Cardiac septum (tissue), 1 donor: ENCODE measurements at places on chromosomes 11 and 22. TPM values are rescaled to one million over a fixed set of nuclear protein-coding genes. Genes with fewer than 3 reads are reported as not detected.

The SOX6 gene
- total RNA-seq: 34.6 TPM

The RASSF10 gene
- total RNA-seq: 0.08 TPM

DNA sequence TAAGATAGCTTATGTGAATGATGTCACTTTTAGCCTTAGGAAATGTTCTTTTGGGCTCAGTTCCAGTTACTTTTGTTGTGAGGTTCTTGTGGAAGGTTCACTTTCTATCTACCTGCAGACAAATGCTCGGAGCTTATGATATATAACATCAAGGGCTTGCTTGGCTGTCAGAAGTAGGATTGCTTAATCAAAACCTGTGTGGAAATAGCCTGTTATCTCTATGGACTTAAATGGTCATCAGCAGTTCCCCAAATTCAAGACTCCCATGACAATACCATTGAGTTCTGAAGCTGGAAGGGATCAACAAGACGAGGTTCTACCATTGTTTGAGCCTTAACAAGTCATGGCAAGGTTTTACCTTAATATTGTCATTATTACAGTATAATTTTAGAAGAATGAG, 43.8 kb downstream of the FLI1 start:
- no peak for DNase-seq

GRCh38 chr11:68980776-68981065, at the start of gene MRGPRD:
TSS of gene MRGPRD (minus strand) at chr11:68980986. CDS start at chr11:68980986, 0 bp downstream.
- peak; percentile 22 for DNase-seq

GRCh38 chr11:11065396-11065795, 207.5 kb upstream of the ZBED5 start:
- DNase-seq: no peak

GRCh38 chr11:1337647-1338007, 28.2 kb upstream of the TOLLIP start:
- DNase-seq: no peak

GRCh38 chr11:70323806-70324205, 53.3 kb downstream of the PPFIA1 start:
- DNase-seq: no peak
